ENCODE measurements at places on chromosomes 7 and 10. TPM values are rescaled to one million over a fixed set of nuclear protein-coding genes. Genes with fewer than 3 reads are reported as not detected.

- no peak for DNase-seq
Measured at GRCh38 chr10:72832701-72833100, 60.8 kb upstream of the OIT3 start.

The WBP1L gene
- total RNA-seq, result 42.7 TPM

The SPDYE2B gene
- not detected for total RNA-seq

DNA sequence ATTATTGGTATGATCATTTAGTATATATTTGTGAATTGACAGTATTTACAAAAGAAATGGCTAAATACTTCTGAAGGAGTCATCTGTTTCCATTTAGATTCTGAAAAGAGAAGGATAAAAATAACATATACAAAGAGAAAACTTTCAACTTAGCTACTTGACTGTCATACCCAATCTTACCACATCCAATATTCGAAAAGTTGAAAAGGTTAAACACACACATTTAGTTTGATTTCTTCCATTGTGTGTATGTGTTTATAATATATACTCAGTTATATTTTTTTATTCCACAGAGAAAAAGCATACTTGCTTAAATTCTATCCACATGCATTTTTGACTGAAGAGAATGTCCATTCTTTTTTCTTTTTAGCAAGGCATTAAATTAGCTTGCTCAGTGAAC, 470.7 kb downstream of the TFEC start:
- no peak for DNase-seq

GRCh38 chr10:100645613-100646392, 99.6 kb upstream of the PAX2 start:
- no peak for DNase-seq

The HOXA7 gene
- total RNA-seq, result 21.9 TPM

The SCART1 gene
- 1.6 TPM for total RNA-seq

The FOXK1 gene
- 29.6 TPM for total RNA-seq

DNA sequence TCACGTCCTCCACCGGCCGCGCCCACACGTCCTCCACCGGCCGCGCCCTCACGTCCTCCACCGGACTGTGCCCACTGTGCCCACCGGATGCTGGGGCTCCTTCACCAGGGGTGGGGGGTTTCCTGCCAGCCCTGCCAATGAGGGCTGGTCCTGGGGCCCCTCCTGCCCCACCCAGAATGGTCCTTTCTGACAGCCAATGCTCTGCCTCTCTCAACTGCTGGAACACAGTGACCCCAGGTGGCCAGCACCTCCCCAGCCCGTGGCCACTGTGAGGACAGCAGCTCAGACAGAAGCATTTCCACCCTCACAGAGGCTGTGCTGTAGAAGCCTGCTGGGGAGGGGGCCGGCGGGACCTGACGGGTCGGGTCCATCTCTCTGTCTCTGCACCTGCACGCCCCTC, 90.1 kb upstream of the DNAAF5 start:
- DNase-seq, result no peak

The SOSTDC1 gene
- total RNA-seq, result 4.7 TPM

DNA sequence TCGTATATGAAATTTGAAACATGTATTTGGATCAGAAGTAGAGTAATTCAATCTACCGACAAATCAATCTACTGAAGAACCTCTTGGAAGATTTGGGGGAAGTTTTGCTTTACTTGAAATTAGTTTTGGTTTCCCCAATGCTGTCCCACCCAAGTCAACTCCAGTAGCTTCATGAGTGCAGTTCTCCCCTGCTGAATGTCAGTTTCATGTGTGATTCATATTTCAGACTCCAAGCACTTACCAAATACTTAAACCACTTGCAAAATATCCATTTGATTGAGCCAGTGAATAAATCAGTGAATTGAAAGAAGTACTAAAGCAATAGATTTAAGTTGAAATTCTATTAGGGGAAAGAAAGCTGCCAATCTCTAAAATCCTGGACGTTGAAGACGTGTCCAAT, 9.3 kb downstream of the CALML5 start:
- no peak for DNase-seq

DNA sequence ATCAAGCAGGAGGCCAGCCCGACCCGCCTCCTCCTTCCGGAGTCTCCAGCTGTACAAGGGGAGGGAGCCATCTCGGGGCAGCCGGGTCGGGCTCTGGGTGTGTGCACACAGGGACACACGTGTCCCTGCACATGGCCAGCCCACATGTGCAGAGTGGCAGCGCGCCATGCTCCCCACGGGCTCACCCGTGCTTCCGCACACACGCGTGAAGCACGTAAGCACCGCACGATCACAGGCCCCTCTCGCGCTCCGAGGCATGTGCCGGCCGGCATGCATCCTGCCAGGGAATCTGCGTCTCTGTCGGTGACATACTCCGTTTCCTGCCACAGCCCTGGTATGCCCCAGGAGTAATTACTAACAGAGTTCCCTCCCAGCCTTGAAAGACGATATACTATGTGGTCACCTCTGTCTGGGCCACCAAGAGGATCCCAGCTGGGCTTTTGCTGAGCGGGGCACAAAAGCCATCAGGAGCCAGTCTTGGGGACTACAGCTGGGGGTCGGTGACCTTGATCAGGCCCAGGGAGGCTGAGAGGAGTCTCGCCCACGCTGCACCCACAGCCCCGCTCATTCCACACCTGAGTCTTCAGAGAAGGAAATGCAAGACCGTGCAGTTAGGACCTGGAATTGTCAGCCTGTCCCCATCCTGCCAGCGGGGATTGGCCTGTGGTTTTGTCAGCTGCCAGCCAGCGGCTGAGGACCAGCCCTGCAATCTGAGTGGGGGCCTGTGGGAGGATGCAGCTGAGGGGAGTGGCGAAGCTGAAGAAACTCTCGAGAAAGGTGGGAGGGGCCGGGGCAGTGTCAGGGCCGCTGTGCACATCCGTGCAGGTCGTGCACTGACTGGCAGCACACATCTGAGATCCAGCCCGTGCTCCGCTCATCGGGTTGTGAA, 11.0 kb upstream of the LFNG start:
- DNase-seq, result peak; percentile 51

DNA sequence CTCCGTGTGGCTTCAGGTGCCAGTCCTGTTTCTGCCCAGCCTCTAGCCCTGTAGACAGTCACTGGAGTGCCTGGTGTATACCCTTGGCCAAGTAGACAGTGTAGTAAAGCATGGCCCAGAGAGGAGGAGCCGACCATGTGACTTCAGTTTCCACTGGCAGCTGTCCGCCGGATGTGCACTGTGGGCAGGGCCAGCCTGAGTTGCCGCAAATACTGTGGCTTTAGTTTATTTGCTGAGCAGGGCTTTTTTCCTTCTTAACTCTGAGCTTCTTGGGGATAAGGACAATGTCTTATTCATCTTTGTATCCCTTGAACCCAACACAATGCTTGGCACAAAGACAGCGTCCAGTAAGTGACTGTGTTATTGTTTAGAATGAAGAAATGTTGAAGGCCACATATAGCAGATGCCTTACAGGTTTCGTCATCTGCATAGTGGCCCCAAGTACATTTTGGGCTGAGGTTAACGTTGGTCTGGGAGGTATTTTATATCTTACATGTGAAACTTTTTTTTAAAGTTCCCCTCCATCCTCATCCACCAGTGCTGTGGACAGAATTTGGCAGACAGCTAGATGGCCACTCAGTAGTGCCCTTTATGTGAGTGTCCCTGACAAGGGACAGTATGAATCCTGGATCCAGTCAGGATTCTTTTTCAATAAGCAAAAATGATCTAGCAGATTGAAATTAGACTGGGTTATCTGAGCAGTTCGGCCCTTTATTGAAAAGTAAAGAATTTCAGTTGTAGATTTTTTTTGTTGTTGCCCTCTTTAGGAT, 40.6 kb downstream of the CYP17A1 start:
- peak; percentile 79 for DNase-seq

DNA sequence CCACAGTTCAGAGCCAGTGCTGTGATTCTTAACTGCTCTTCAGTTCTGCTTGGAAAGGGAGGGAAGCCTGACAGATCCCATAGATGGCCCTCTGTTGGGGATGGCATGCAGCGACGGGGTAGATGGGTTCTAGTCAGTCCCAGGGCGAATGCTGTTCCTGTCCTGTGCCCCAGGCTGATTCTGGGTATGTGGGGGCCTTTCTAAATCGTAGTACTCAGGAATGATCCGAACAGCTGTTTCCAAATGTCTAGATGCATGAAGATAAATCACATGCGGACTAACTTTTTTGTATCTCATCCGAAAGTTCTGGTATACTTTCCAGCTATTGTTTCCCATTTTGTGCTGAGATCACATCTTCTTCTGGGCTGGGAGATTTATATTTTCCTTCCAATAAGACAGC, 186.0 kb upstream of the MKI67 start:
- DNase-seq, result no peak

DNA sequence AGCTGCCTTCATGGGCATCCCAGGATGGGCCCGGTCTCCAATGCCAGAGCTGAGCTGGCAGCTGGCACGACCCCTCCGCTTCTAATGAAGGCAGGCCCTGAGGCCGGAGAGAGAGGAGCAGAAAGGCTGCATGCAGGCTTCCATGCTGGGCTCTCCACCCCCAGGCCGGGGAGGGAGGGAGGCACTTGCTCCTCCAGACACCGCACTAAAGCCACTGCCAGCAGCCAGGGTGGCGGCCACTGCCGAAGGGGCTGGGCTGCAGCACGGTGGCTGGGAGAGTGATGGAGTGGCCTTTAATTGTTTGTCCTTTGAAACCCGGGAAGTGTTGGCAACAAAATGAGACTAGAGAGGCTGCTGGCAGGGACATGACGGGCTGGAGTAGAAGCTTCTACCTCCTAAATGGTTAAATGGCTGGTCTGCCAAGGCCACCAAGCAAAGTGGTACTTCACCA, 236.5 kb downstream of the SKAP2 start:
- no peak for DNase-seq

The ADAM12 gene
- total RNA-seq, result 0.64 TPM

The NPC1L1 gene
- 0.11 TPM for total RNA-seq

DNA sequence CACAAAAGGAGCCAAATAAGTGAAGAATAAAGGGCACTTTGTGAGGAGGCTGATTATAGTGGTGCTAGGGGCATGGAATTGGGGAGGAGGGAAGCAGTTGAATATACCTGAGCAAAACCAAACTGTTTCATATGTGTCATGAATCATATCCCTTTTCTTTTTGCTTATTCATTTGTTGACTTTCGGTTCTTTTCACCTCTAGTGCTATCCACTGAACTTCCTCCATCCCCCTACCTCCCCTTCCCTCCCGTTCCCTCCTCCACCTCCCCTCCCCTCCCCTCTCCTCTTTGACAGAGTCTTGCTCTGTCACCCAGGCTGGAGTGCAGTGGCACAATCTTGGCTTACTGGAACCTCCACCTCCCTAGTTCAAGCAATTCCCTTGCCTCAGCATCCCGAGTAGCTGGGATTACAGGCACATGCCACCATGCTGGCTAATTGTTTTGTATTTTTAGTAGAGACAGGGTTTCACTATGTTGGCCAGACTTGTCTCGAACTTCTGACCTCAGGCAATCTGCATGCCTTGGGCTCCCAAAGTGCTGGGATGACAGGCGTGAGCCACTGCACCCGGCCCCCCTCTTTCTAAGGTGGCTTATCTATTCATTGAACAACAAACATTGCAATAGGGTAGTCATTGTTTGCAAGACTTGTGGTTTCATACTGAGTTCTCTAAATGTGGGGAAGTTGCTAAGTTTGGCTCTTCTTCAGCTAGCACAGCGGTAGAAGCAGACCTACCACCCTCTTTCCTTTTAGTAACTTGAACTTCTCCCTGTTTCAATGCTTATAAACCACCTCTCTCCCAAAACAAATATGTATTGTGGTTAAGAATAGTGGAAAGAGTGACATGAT, 150.4 kb upstream of the PRPS1L1 start:
- DNase-seq, result no peak

- no peak for DNase-seq
Measured at GRCh38 chr10:32408690-32409089, 37.2 kb upstream of the CCDC7 start.

The TMEM236 gene
- total RNA-seq, result 57.4 TPM

GRCh38 chr7:149859369-149859768, 14.4 kb upstream of the ATP6V0E2 start:
- DNase-seq, result no peak

The CTTNBP2 gene
- 1.8 TPM for total RNA-seq

DNA sequence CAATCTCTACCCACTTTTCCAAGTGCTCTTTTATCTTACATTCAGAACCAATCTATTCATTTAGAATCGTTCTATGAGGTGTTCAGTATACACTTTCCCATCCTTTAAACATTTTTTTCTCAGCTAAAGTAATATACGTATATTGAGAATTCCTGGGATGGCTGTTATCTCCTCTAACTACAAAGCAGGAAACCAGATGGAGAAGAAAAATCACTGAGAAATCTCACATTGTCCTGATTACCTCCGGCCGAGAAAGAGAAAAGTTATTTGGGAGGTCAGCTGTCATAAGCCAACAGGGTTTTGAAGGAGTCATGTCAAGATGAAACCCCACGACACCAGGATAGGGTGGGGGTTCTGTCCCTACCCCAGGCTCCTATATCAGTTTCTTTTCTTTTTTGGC, 99.2 kb upstream of the KDM7A start:
- DNase-seq, result no peak

GRCh38 chr10:48459270-48460150, 145.4 kb downstream of the ARHGAP22 start:
- DNase-seq, result peak; percentile 12

GRCh38 chr10:99872367-99873162, 90.1 kb downstream of the ABCC2 start:
- no peak for DNase-seq

DNA sequence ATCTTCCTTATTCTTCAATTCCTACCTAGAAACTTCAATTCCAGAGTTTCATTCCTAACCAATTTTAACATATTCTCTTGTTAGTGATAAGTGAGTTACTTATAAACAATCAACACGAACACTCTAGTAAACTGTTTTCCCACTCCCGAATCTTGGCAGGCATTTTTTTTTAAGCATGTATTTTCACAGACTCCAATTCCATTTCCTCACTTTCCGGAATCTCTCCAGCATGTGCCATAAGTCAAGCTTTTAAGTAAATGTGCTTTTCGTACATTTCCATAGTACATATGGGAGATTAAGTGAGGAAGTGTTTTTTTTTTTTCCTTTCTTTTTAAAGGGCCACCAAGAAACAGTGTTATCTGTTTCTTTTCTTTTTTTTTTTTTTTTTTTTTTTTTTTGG, 89.1 kb downstream of the FGFR2 start:
- no peak for DNase-seq

The ACTL6B gene
- total RNA-seq, result not detected

- no peak for DNase-seq
Measured at GRCh38 chr7:101582971-101583370, 46.1 kb downstream of the MYL10 start.

- no peak for DNase-seq
Measured at GRCh38 chr7:107170051-107170915, 1.5 kb downstream of the HBP1 start.

DNA sequence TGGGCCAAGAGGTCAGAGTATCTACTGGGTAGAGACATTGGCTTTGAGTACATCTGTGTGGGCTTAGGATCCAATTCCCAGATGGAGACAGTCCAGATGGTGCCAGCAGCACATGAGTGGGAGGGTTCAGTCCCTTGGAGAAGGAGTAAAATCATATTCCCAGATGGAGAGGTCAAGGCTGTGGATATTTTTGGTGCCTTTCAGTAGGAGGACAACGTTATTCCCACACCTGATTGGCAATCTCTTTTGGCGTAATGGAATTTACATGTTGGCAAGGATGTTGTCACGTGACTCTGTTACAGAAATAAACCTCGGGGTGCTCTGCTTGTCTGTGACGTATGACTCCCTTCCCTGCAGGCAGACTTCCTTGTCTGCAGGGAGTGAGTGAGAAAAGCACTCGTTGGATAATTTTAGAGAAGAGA, 27.6 kb downstream of the NPS start:
- DNase-seq, result no peak

- no peak for DNase-seq
Measured at GRCh38 chr7:39898867-39899266, 51.2 kb upstream of the CDK13 start.

GRCh38 chr7:30175636-30176147, 40.9 kb downstream of the MTURN start:
- DNase-seq, result no peak

The ATP5MK gene
- 551 TPM for total RNA-seq

GRCh38 chr10:100119726-100120125, 38.1 kb upstream of the CPN1 start:
- DNase-seq, result no peak

The OIT3 gene
- total RNA-seq, result 0.19 TPM

Measured in colonic mucosa (tissue), 4 donors.